ENCODE measurements at places on chromosomes 2 and 18.

- no peak for DNase-seq
These were observed 34.1 kb upstream of the RMDN2 start for GRCh38 chr2:37890893-37891495.

- no peak for DNase-seq
These were observed 373.5 kb upstream of the CHST9 start for GRCh38 chr18:27558388-27559155.

DNA sequence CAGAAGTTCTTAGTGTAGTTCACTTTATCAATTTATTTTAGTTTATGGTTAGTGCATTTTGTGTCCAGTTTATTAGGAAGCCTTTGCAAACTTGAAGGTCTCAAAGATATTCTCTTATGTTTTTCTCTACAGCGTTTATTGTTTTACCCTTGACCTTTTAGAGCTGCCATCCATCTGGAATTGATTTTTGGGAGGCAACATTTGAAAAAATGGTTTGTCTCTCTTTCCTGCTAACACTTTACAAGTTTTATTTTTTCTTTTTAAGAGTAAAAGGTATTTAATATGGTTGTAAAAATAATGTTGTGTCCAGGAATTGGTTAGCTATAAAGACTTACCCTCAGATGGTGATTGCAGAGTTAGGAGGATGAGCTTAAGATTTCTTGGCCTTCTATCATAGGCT, 14.0 kb downstream of the GORASP2 start:
- DNase-seq, result no peak

GRCh38 chr2:42964439-42965083, 172.2 kb upstream of the HAAO start:
- DNase-seq, result peak; percentile 94

GRCh38 chr18:61606068-61606660, 272.9 kb downstream of the CDH20 start:
- DNase-seq, result no peak

DNA sequence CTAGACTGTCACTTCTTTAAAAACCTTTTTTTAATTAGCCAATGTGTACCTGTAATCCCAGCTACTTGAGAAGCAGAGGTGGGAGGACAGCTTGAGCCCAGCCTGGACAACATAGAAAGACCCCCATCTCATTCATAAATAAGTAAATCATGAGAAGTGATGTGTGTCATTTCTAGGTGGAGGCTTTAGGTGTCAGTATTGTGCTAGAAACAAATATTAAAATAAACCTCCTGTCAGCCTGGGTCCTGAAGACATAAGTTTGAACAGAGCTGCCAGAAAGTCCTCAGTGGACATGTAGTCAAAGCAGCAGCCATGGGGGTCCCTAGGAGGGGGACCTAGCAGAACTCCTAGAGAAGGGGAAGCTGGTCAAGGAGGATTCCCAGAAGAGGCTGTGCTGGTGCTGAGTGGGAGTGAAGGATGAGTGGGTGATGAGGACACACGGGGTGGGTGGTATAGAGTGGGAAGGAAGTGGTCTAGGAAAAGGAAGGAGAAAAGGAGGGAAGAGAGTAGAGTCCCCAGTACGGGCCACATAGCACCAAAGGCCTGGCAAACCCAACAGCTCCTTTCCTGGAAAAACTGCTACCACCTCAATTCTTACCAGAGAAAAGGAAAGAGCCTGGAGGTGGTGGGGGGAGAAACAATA, 316.6 kb upstream of the NCKAP5 start:
- DNase-seq, result no peak

DNA sequence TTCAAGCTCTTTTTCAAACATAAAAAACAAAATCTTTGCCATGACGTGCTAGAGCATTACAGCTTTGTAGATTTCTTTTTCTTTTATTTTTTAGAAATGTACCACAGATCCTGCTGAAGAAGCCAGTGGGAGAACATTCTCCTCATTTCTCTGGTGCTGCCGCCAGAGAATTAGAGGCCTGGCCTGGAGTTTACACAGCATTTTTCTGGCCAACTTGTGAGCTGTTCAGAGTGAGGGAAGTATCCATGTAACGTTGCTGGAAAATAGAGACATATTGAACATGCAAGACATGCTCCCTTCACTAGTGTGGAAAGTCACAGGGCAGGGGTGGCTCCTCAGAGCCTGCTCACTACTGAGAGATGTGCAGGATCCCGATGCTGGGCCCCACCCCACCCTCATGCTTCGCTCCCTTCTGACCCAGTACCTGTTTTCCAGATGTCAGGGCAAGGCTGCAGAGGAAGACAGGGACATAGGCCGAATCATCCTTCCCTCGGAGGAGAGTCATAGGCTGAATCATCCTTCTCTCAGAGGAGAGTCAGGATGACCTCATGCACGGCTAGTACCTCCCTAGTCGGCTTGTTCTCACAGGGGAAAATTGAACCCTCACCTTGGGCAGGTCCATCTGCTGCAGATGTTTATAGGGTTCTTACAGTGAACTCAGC, 298.5 kb downstream of the INSIG2 start:
- DNase-seq, result peak; percentile 72

GRCh38 chr18:6737833-6738232, 8.3 kb downstream of the ARHGAP28 start:
- no peak for DNase-seq

- DNase-seq, result no peak
These were observed 96.4 kb downstream of the GATA6 start for GRCh38 chr18:22265838-22266237.

Measured in skeletal muscle cell (primary cell).